ENCODE measurements at places on chromosomes 5 and 9. TPM values are rescaled to one million over a fixed set of nuclear protein-coding genes. Genes with fewer than 3 reads are reported as not detected.

The FAM240B gene
- not detected for total RNA-seq

The PCDHGA5 gene
- 10.6 TPM for total RNA-seq

The UNC13B gene
- 56.1 TPM for total RNA-seq

The EPB41L4B gene
- total RNA-seq: 8.9 TPM

The EDIL3 gene
- 75.6 TPM for total RNA-seq

The TAF1L gene
- total RNA-seq: not detected

The PPIC gene
- total RNA-seq: 31.6 TPM

The TRIM7 gene
- 1.1 TPM for total RNA-seq

The LOX gene
- 85.4 TPM for total RNA-seq

The SHOC1 gene
- total RNA-seq: not detected

The PCDHB6 gene
- total RNA-seq: 2.0 TPM

Data from camera-type eye (tissue), 1 donor.